NCI-H524 (cell line): ENCODE measurements at places on chromosomes 5 and 9.
A peak's percentile ranks its signal among the peaks of the same experiment; 100 is the strongest.

- DNase-seq = no peak
Observed at GRCh38 chr5:129135633-129136032, 41.1 kb downstream of the ISOC1 start.

- no peak for DNase-seq
Observed at GRCh38 chr9:82539856-82540579, 522.9 kb downstream of the RASEF start.

GRCh38 chr9:88173378-88173999, 35.2 kb upstream of the SPATA31C2 start:
- peak; percentile 71 for DNase-seq

GRCh38 chr9:22469928-22470544, 23.4 kb downstream of the DMRTA1 start:
- DNase-seq = peak; percentile 50

- no peak for DNase-seq
Observed at GRCh38 chr5:96522635-96523355, 89.7 kb upstream of the PCSK1 start.

DNA sequence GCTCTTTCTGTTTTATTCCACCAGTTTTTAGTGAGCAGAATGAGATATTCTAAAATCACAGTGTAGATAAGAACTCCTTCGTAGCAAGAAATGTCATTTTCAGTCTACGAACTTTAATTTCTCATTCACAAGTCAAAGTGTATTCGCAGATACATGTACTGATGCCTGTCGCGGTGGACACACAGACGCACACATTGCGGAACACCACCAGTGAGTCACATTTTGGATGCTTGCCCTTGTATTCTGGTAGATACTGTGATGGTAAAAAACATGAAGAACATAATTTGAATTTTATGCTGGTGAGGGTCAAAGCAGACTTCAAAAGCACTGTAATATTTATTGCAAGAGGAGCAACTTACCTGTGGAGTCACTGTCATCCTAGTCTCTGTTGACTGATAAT, 4.7 kb upstream of the C9orf57 start:
- DNase-seq = no peak

- no peak for DNase-seq
Observed at GRCh38 chr5:138096997-138097828, 13.4 kb downstream of the WNT8A start.

DNA sequence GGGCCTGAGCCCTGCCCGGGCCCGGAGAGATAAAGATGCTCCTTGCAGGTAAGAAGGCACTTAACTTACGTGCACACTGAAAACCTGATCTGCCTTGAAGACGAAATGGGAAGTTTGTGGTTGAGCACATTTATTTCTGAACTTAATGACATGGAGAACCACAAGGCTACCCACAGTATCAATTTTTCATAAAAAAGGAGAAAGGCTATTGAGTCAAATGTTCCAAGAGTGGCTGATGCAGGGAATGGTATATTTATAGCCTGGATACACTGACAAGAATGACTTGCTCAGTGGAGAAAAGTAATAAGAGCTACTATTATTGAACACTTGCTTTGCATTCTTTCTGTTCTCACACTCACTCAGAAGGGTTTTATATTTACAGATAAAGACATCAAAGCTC, 419.3 kb downstream of the ACTL7B start:
- no peak for DNase-seq

DNA sequence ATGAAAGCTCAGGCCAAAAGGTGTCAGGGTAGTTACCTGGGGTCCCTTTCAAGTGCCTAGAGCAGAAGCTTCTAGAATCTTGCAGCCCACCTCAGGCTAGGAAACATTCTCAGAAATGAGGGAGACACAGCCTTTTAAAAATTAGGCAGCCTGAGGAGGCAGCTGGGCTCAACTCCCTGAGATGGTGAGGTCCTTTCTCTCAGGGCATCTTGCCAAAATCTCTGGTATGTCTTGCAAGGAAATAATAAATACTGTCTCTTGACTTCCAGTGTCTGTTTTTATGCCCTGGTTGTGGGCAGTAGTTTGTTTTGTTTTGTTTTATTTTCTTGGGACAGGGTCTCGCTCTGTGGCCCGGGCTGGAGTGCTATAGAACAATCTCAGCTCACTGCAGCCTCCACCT, 100.9 kb upstream of the APC start:
- DNase-seq = no peak

DNA sequence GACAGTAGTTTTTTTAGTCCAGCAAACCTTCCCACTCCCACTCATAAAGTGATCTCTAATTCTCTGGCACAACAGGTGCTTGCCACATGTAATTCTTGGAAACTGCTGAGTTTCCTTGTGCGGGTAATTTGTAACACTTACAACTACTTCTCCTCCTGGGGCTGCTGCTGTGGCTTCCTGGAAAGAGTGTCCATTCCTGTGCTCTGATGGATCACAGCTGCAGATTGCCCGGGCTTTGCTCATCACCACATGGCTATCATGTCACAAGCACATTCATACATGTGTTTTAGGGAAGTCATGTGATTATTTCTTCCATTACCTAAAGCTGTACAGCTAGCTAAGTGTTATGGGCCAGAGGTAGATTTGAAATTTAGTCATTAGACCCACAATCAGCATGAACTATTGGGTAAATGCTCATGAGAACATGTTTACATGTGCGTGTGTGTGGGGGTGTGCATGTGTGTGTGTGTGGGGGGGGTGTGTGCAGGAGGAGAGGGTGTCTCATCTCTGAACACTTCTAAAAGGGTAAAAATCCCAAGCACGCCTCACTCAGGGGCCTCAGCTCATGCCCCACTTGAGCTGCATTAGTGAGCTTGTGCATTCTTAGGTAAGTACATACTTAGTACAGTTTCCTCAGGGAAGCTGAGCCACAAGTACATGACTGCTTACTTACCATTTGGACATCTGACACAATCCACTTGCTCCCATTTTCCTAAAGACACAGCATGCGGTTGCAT, 118.1 kb upstream of the CCDC112 start:
- no peak for DNase-seq

- peak; percentile 21 for DNase-seq
Observed at GRCh38 chr9:99357575-99357974, 135.5 kb downstream of the SEC61B start.

DNA sequence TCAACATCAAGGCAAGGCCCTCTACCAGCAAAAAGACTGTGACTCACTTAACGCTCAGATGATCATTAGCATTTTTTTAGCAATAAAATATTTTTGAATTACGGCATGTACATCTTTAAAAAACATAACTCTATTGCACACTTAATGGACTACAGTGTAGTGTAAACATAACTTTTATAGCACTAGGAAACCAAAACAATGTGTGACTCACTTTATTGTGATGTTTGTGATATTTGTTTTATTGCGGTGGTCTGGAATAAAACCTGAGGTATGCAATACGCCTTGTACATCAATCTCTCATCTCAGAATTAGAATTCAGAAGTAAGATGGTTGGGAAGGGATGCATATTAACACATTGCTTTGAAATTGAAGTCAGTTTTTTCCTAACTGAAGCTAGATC, 106.9 kb upstream of the PTCH1 start:
- DNase-seq = no peak

- DNase-seq = no peak
Observed at GRCh38 chr5:73940801-73941200, 314.8 kb downstream of the ARHGEF28 start.

- no peak for DNase-seq
Observed at GRCh38 chr5:73370095-73370494, 78.5 kb downstream of the FOXD1 start.

DNA sequence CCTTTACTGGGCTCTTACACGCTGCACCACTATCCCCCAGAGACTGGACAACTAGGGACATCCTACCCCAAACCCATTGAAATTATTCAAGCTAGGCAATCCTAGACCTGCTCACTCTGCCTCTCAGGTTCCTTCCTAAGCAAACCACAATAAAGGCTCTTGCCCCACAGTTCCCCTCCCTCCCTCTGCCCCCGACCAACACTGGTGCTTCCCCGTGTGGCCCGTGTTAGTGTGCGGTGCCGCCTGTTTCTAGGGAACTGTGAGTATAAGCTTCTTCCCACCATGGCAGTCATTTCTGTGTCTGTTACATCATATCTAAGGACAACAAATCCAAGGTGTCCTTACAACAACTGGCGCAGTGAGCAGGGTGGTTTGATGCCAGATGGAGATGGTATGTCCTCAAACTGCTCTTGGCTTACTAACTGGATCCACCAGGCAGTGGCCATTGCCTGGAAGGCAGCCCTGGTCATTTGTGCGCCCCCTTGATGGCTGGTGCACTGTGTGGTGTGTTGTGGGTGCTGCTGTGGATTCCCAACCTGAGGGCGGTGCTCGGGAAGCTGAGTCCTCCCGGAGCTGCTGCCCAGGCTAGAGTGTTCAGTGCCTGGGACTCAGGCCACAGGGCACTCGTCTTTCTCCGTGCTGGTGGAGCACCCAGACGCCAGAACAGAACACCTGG, 8.4 kb upstream of the MXD3 start:
- no peak for DNase-seq

DNA sequence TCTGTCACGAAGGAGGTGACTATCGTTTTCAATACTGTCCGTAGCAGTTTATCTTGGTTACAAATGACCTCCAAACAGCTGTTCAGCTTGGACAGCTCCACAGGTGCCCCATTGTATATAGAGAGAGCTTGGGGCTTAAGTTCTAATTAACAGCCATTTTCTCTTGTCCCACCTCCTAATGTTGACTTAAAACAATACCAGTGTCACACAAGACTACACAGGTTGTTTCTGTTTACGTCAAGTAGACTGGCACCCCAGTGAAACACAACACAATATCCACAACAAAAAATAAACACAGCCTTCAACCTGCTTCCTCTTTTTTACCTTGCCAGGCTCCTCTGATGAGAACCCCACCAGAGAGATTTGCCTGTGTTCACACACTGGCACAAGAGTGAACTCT, 39.8 kb upstream of the TLE1 start:
- no peak for DNase-seq

DNA sequence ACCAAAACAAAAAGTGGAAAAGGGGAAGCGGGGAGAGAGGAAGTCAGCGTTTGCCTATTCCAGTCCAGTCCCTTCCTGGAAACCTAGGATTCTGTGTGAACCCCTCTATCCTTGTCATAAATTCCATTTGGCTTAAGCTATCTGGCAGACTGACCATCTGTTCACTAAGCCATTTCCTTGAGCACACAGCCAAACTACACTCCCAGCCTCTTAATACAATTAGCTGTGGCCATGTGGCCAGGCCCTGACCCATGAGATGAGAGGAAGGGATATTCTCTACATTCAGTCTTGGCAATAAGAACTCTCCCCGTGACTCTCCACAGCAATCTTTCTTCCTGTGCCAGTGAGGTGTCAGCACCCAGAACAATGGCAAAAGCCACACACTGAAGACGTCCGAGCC, 424.8 kb downstream of the TLE1 start:
- DNase-seq = peak; percentile 52

- no peak for DNase-seq
Observed at GRCh38 chr9:92446536-92446935, 22.3 kb upstream of the OMD start.

- no peak for DNase-seq
Observed at GRCh38 chr9:75146229-75146628, 57.9 kb downstream of the OSTF1 start.

DNA sequence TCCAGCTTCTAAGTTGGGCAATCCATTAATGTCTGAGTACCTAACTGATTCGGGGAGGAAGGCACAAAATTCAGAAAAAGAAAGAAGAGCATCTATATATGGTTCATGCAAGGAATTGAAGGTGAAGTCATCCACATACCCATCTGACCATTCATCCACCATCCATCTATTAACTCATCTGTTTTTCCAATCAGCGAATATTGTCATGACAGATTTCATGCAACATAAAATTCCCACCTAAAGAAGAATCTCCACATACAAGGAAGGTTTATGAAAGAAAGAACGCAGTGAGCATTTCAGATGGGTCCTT, 164.7 kb downstream of the GRIA1 start:
- no peak for DNase-seq

- DNase-seq = peak; percentile 27
Observed at GRCh38 chr9:15140051-15140450, 167.0 kb downstream of the TTC39B start.

- DNase-seq = no peak
Observed at GRCh38 chr9:126510564-126510963, 103.2 kb upstream of the LMX1B start.

DNA sequence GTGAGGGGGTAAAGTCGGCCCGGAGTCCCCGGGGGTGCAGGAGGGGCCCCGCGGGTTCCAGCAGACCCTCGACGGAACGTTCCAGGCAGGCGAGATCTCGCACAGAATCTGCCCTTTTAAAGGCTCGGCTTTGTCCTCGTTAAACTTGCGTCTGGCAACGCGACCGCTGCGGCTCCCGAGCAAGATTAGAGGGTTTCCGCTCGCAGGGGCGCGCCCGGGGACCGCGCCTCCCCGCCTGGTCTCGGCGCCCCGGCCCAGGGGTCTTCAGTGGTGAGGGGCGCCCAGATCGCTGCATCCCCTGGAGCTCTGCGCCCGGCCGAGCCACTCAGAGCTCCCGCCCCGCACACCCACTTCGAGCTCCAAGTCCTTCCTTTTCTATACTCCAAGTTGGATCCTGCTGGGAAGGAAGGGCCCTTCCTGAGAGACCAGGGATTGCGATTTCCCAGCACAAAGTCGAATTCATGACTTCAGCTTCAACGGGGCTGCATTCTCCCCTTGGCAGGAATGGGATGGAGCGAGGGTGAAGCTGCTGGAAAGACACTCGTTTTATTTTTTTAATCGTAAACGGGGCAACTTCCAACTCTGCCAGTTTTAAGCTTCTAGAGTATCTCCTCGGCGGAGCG, 11.3 kb downstream of the PROP1 start:
- no peak for DNase-seq
